Aortic smooth muscle cell (primary cell): ENCODE measurements at places on chromosomes 1 and 21. TPM values are rescaled to one million over a fixed set of nuclear protein-coding genes. Genes with fewer than 3 reads are reported as not detected.

DHRS3 gene
- total RNA-seq = 37.7 and 61.7 TPM in 2 replicates

TSPEAR gene
- not detected in 2 replicates for total RNA-seq

ILDR2 gene
- total RNA-seq = under 0.01 TPM in 1 of 2 replicates, not detected in the other

RGL1 gene
- 39.2 and 44.1 TPM in 2 replicates for total RNA-seq

PIK3C2B gene
- 2.8 and 4.8 TPM in 2 replicates for total RNA-seq

CXADR gene
- total RNA-seq = 0.26 and 1.3 TPM in 2 replicates

KAZN gene
- 5.3 and 6.3 TPM in 2 replicates for total RNA-seq
